ENCODE measurements at places on chromosomes 7 and 10. TPM values are rescaled to one million over a fixed set of nuclear protein-coding genes. Genes with fewer than 3 reads are reported as not detected.

Gene NEBL
- 5.8 TPM for polyA plus RNA-seq

Gene UTF1
- polyA plus RNA-seq: not detected

Gene ASAH2
- polyA plus RNA-seq: 1.7 TPM

Gene PMPCB
- polyA plus RNA-seq: 61.2 TPM

Gene CTNNA3
- polyA plus RNA-seq: 0.09 TPM

Gene EN2
- polyA plus RNA-seq: 0.09 TPM

Gene SORCS3
- not detected for polyA plus RNA-seq

Gene PRKAR2B
- polyA plus RNA-seq: 0.01 TPM

Gene PTPN20
- polyA plus RNA-seq: 4.8 TPM

GRCh38 chr7:1588978-1589377 is 19.1 kb upstream of the PSMG3 start:
- no peaks in the 10 kb centered on the region for H3K36me3 ChIP-seq
- H3K4me1 ChIP-seq: peaks cover 3% of the 10 kb centered on the region

- H3K4me3 ChIP-seq: no peak overlapping the region
- peaks cover 4% of the 10 kb centered on the region for H3K36me3 ChIP-seq
- no peaks in the 10 kb centered on the region for H3K4me1 ChIP-seq
- H3K27me3 ChIP-seq: no peaks in the 10 kb centered on the region
Observed at GRCh38 chr7:92652536-92652935, 62.3 kb upstream of the FAM133B start.

GRCh38 chr10:9596368-9596920 is 1421.2 kb upstream of the CELF2 start:
- H3K27me3 ChIP-seq: no peaks in the 10 kb centered on the region
- H3K36me3 ChIP-seq: no peaks in the 10 kb centered on the region
- no peak overlapping the region for H3K4me3 ChIP-seq
- no peak for DNase-seq
- H3K27ac ChIP-seq: no peak overlapping the region
- H3K4me1 ChIP-seq: no peaks in the 10 kb centered on the region

- H3K36me3 ChIP-seq: no peaks in the 10 kb centered on the region
- H3K27me3 ChIP-seq: no peaks in the 10 kb centered on the region
- no peak overlapping the region for H3K27ac ChIP-seq
- H3K4me3 ChIP-seq: no peak overlapping the region
Observed at GRCh38 chr10:44854693-44855350, 56.3 kb upstream of the TMEM72 start.

- H3K4me1 ChIP-seq: peaks cover 71% of the 10 kb centered on the region
- peak overlapping the region; percentile 100 for H3K27ac ChIP-seq
- H3K4me3 ChIP-seq: no peak overlapping the region
- H3K27me3 ChIP-seq: no peaks in the 10 kb centered on the region
- H3K36me3 ChIP-seq: peaks cover 15% of the 10 kb centered on the region
Observed at GRCh38 chr7:833601-834258, 1.5 kb downstream of the SUN1 start.

- H3K4me1 ChIP-seq: no peaks in the 10 kb centered on the region
- no peak overlapping the region for H3K27ac ChIP-seq
- H3K27me3 ChIP-seq: no peaks in the 10 kb centered on the region
- no peaks in the 10 kb centered on the region for H3K36me3 ChIP-seq
- no peak overlapping the region for H3K4me3 ChIP-seq
Observed at GRCh38 chr7:1864161-1864940, 194.3 kb downstream of the ELFN1 start.

DNA sequence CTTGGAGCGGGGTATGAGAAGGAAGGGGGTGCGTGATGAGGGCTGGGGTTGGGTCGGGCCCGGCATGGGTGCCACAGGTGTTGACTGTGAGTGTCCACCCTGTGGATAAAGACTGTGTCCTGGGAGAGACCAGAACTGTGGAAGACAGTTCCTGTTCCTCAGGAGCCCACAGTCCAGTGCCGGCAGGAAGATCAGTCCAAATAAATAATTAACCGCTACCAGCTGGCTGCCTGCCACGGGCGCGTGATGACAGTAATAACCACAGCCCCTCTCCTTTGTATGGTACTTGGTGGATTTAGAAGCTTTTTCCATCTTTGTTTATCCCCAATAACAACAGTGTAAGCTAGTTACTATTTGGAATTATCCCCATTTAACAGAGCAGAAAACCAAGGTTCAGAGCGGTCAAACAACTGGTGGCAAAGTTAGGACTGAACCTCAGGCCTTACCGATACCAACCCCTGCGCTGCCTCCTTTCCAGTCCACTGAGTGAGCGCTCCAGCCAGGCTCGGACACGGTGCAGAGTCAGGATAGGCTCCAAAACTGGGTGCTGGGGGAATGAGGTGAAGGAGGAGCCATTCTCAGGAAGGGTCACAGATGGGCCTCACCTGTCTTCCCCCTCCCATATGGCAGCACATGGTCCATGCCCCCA is 5.1 kb downstream of the ZMIZ1 start:
- H3K4me1 ChIP-seq: peaks cover 28% of the 10 kb centered on the region
- DNase-seq: no peak
- no peak overlapping the region for H3K27ac ChIP-seq
- H3K4me3 ChIP-seq: no peak overlapping the region

DNA sequence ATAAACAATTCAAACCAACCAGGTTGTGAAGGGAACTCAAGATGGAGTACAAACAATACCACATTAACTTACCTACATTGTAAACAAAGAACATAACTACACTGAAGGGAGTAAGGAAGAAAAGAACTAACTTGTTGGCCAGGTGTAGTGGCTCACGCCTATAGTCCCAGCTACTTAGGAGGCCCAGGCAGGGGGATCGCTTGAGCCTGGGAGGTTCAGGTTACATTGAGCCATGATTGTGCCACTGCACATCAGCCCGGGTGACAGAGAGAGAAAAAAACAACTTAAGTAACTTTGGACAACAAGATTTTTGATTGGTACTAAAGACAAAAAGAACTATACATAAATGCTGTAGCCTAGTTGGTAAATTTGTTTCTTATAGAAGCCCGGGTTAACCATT is 68.8 kb downstream of the TRIL start:
- H3K4me1 ChIP-seq: no peaks in the 10 kb centered on the region
- DNase-seq: no peak
- no peak overlapping the region for H3K4me3 ChIP-seq
- peaks cover 6% of the 10 kb centered on the region for H3K27me3 ChIP-seq
- no peaks in the 10 kb centered on the region for H3K36me3 ChIP-seq

DNA sequence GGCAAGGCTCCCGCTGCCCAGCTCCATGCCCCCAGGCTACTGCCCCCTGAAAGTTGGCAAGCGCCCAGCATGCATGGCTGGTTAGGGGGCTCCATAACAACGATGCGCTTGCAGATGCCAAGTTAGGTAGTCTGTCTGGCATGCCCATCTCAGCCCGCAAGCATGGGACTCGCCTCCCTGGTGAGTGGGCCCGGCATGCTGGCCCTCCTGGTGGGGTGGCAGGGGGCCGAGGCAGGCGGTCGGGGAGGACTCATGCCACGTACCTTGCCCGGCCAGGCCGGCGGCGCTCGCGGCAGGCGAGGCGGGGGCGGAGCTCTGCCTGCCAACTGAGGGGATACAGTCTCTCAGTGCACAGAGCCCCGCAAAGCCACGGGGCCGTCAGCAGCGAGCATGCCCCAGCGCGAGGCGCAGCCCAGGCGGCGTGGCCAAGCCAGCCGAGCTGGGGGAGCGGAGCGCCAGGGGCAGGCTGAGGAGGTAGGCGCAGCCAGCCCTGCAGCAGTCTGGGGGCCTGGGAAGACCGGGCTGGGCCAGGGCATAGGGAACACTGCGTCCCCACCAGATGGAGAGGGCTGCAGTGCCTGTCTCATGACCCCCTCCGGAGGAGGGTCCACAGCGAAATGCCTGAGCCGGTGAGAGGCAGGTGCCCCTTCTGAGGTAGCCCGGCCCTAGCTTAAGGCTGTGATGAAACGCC is 28.0 kb upstream of the NDST2 start:
- no peaks in the 10 kb centered on the region for H3K27me3 ChIP-seq
- no peak for DNase-seq
- peaks cover 8% of the 10 kb centered on the region for H3K4me1 ChIP-seq
- peaks cover 30% of the 10 kb centered on the region for H3K36me3 ChIP-seq

DNA sequence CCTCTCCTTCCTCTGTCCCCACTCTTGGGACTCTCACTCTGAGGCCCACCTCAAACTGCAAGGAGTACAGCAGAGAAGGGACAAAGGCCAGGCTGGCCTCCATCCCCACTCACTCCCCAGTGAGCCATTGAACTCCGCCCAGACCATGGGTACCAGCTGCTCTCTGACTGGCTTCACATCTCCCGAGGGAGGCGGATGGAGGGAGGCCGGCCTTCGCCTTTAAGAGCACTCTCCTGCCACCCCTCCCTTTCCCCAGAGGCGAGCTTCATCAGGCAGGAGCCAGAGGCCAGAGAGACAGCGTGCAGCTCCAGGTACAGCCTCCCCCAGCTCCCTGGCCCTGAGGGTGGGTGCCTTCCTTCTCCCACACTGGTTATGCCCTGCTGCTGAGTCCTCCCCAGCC is 1.8 kb upstream of the LDB3 start:
- H3K4me1 ChIP-seq: no peaks in the 10 kb centered on the region
- peaks cover 14% of the 10 kb centered on the region for H3K27me3 ChIP-seq
- no peak overlapping the region for H3K4me3 ChIP-seq

DNA sequence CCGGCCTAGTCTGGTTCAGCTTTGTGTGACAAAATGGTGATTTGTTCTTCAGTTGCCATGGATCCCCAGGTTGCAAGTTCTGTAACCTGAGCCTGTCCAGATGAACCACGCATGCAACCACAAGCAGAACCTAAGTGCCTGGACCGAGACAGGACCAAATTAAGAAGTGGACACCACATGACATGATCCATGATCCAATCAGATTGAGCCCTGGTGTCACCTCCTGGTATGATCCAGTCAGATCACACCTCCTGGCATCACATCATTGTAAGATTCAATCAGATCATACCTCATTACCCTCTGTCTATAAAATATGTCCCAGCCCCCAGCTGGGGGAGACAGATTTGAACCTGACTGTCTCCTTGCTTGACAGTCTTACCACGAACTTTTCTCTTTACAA is 70.0 kb downstream of the MALSU1 start:
- H3K36me3 ChIP-seq: no peaks in the 10 kb centered on the region
- no peak for DNase-seq
- no peak overlapping the region for H3K4me3 ChIP-seq
- H3K4me1 ChIP-seq: peaks cover 8% of the 10 kb centered on the region

DNA sequence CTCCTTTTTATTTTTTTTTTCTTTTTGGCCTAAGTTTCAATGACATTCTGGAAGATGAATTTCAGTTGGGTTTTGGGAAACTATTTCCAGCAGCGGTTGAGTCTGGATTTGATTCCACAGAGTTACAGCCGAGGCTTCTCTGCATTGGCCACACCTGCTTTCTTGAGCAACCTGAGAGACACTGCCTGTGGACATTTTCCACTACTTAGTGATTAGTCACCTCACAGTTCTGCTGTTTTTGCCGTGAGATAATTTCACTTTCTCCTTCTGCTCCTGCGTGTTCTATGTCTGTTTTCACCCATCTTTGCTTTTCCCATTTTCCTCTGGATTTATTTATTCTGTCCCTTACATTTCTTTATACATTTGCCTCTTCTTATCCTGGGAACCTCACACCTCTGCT is 243.0 kb downstream of the BICC1 start:
- H3K4me3 ChIP-seq: peak overlapping the region; percentile 82
- H3K4me1 ChIP-seq: peaks cover 8% of the 10 kb centered on the region
- H3K27me3 ChIP-seq: no peaks in the 10 kb centered on the region

- H3K4me3 ChIP-seq: no peak overlapping the region
- peaks cover 8% of the 10 kb centered on the region for H3K4me1 ChIP-seq
- no peak overlapping the region for H3K27ac ChIP-seq
- H3K36me3 ChIP-seq: no peaks in the 10 kb centered on the region
- H3K27me3 ChIP-seq: no peaks in the 10 kb centered on the region
Observed at GRCh38 chr10:77478962-77479359, 158.6 kb downstream of the KCNMA1 start.

- H3K36me3 ChIP-seq: no peaks in the 10 kb centered on the region
- H3K27me3 ChIP-seq: no peaks in the 10 kb centered on the region
- no peak overlapping the region for H3K4me3 ChIP-seq
- no peak for DNase-seq
Observed at GRCh38 chr10:32426186-32426585, 19.8 kb upstream of the CCDC7 start.

DNA sequence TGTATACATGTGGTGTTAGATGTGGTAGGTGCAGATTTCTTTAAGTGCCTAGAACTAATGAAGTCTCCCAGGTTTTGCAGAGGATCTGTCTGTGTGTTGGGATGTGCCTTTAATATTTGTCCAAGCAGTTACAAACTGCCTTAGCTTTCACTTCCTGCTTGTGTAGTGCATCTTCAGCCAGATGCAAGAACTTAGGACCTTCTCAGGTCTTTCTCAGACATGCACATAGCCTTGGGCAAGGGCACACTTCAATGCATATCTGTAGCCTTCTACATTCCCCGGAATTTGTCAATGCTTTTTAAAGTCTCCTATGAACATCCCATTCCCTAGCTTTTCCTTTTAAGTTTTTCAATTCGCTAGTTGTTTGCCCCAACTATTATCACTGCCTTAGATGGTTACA is 47.2 kb upstream of the SLC39A12 start:
- H3K27me3 ChIP-seq: no peaks in the 10 kb centered on the region
- H3K4me3 ChIP-seq: no peak overlapping the region
- DNase-seq: no peak
- no peaks in the 10 kb centered on the region for H3K36me3 ChIP-seq
- no peak overlapping the region for H3K27ac ChIP-seq
- H3K4me1 ChIP-seq: no peaks in the 10 kb centered on the region

DNA sequence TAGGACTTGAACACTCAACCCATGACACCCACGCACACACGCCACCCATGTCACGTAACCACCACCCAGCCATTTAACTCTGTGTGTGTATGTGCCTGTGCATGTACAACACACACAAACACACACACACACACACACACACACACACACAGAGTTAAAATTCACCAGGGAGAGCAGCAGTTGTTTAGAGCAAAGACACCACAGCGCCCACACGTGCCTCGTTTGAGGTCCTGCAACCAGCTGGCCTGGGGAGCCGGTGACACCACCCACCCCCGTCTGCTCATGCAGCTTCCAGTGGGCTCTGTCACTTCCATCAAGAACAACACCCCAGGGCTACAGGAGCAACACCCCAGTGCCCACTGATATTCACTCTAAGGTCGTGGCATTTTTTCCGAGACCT is 97.4 kb downstream of the ELFN1 start:
- H3K36me3 ChIP-seq: no peaks in the 10 kb centered on the region
- no peak overlapping the region for H3K4me3 ChIP-seq
- no peaks in the 10 kb centered on the region for H3K27me3 ChIP-seq
- no peak for DNase-seq
- no peaks in the 10 kb centered on the region for H3K4me1 ChIP-seq

GRCh38 chr7:103447073-103447960 is 1.3 kb upstream of the SLC26A5 start:
- peaks cover 3% of the 10 kb centered on the region for H3K4me1 ChIP-seq
- no peak overlapping the region for H3K27ac ChIP-seq
- no peak overlapping the region for H3K4me3 ChIP-seq
- no peaks in the 10 kb centered on the region for H3K36me3 ChIP-seq
- peaks cover 23% of the 10 kb centered on the region for H3K27me3 ChIP-seq

DNA sequence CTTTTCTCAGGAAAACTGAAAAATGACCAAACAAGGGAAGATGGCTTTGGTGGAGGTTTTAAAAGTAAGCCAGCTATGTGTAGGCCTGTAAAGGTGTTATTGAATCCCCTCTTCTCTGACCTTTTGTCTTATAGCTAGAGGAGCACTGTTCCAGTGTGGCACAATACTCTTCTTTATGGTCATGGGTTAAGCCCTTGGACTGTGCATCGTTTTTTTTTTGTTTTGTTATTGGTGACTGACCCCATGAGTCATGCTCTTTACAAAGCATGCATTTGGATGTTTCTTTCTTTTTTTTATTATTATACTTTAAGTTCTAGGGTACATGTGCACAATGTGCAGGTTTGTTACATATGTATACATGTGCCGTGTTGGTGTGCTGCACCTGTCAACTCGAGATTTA is 19.6 kb upstream of the FAM25A start:
- no peak overlapping the region for H3K4me3 ChIP-seq
- no peak for DNase-seq
- H3K27ac ChIP-seq: no peak overlapping the region
- no peaks in the 10 kb centered on the region for H3K36me3 ChIP-seq
- no peaks in the 10 kb centered on the region for H3K4me1 ChIP-seq
- H3K27me3 ChIP-seq: no peaks in the 10 kb centered on the region
